ENCODE measurements at places on chromosomes 4 and X. TPM values are rescaled to one million over a fixed set of nuclear protein-coding genes. Genes with fewer than 3 reads are reported as not detected.

Gene UCP1
- total RNA-seq, result not detected

Gene SPIN2A
- 0.54 TPM for total RNA-seq

Gene CT55
- total RNA-seq, result not detected

Gene ASMT
- total RNA-seq, result not detected

Gene C1QTNF7
- not detected for total RNA-seq

Gene TMEM156
- total RNA-seq, result 0.22 TPM

Gene TAF7L
- total RNA-seq, result 0.22 TPM

Gene ADH1B
- total RNA-seq, result 1.8 TPM

Gene PRR27
- total RNA-seq, result not detected

Gene SSX3
- total RNA-seq, result not detected

Gene FRG2
- total RNA-seq, result not detected

Gene QRFPR
- total RNA-seq, result not detected

Gene IL1RAPL2
- total RNA-seq, result not detected

Gene MAGEA1
- not detected for total RNA-seq

Gene WWC2
- total RNA-seq, result 39.1 TPM

Gene XAGE1A
- total RNA-seq, result not detected

Gene EOLA2
- 26.4 TPM for total RNA-seq

Gene PPP1R2C
- total RNA-seq, result not detected

Gene ZFP42
- 0.12 TPM for total RNA-seq

Gene KIAA0232
- total RNA-seq, result 18.1 TPM

All from HCT116 (cell line).